MM.1S (cell line): ENCODE measurements at places on chromosomes 4 and X.

DNA sequence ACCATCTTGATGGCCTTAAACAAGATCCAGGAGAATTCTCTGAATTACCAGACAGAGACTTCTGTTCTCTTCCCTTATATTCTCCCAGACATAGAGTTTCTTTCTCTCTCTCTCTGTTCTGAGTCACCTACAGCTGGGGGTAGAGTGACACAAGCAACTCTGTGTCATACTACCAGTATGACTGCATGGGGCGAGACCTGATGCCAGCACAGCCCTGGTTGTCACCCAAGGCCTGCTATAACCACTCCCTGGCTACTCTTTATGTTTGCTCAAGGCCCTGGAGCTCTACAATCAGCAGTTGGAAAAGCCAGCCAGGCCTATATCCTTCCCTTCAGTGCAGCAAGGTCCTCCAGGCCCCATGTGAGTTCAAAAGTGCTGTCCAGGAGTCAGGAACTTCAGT lies 114.2 kb upstream of the TENT5D start:
- no peaks in the 10 kb centered on the region for H3K36me3 ChIP-seq
- H3K27me3 ChIP-seq: no peaks in the 10 kb centered on the region
- H3K4me1 ChIP-seq: no peaks in the 10 kb centered on the region

- no peaks in the 10 kb centered on the region for H3K27me3 ChIP-seq
- no peak overlapping the region for H3K27ac ChIP-seq
- H3K36me3 ChIP-seq: no peaks in the 10 kb centered on the region
- H3K4me3 ChIP-seq: no peak overlapping the region
Measured at GRCh38 chrX:38638952-38639529, 77.7 kb downstream of the TSPAN7 start.

GRCh38 chr4:62119195-62119594 lies 919.1 kb downstream of the ADGRL3 start:
- no peak overlapping the region for H3K27ac ChIP-seq
- no peak overlapping the region for H3K4me3 ChIP-seq
- H3K36me3 ChIP-seq: no peaks in the 10 kb centered on the region
- no peaks in the 10 kb centered on the region for H3K4me1 ChIP-seq
- no peaks in the 10 kb centered on the region for H3K27me3 ChIP-seq

DNA sequence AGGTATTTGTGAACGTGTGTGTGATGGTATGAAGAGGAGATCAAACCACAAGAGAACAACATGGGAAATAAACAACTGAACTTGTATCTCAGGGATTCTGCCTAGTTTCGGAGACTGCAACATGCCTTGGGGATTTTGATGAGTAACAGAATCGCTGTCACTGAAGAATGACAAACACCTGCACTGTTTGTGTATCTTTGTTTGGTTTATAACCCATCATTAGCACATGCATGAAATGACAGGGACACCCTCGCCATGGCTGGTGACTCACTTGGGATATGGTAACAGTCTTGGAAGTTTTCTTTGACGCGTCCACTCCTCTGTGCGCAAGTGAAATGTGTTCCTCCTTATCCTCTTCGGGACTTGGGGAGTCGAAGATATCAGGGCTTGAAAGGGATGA lies 30.3 kb upstream of the MAP3K15 start:
- H3K4me3 ChIP-seq: no peak overlapping the region
- no peak for DNase-seq
- no peak overlapping the region for H3K27ac ChIP-seq
- H3K36me3 ChIP-seq: no peaks in the 10 kb centered on the region
